ENCODE measurements at places on chromosomes 7 and 10.
A peak's percentile ranks its signal among the peaks of the same experiment; 100 is the strongest.

DNA sequence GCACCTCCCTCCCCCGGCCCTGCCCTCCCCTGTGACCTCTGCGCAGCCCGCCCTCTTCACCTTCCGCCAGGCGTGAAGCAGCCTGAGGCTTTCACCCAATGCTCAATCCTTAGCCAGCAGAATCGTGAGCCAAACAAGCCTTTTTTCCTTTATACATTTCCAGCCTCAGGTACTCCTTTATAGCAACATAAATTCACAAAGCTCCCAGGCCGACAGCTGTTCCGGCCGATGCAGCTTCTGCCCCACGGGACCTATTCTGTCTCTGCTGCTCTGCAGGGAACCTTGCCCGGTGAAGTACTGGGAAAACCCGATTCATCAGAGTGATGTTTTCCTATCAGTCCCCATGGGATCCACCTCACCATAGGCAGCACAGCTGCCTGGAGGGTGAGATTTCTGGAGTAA, 87.4 kb downstream of the CHST15 start:
- no peak for DNase-seq

- no peak for DNase-seq
Measured at GRCh38 chr7:43112941-43113621, 634 bp downstream of the HECW1 start.

- DNase-seq = no peak
Measured at GRCh38 chr10:127013691-127014473, 108.7 kb downstream of the DOCK1 start.

GRCh38 chr10:70331486-70332268, 47.9 kb upstream of the NPFFR1 start:
- no peak for DNase-seq

DNA sequence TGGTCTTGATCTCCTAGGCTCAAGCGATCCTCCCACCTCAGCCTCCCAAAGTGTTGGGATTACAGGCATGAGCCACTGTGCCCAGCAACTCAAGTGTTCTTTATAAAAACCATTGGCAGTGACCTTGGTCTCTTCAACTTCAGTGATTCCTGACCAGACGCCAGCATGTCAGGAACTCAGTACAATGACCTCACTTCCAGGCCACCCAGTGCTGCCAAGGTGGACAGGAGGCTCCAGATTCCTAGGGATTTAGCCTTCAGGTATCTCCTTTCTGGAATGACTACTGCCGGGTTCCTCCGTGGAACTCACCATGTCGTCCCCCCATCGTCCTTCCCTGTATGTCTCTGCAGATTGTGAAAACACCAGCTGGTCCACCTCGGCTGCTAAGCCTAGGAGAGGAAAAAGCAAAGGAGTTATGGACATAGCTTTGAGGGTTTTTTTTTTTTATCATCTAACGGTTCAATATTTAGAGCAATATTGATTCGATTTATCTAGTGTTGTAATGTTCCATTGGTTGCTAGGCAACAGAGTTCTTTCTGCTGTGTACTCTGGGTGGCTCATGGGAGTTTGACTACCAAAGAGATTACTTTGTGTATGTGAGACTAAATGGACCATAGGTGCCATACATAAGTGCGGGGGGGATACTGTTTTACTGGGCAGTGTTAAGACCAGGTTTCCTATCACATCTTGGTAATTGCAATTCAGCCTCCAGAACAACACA, 425.8 kb upstream of the AUTS2 start:
- no peak for DNase-seq

GRCh38 chr7:157397731-157398691, 61.2 kb downstream of the DNAJB6 start:
- DNase-seq = no peak

DNA sequence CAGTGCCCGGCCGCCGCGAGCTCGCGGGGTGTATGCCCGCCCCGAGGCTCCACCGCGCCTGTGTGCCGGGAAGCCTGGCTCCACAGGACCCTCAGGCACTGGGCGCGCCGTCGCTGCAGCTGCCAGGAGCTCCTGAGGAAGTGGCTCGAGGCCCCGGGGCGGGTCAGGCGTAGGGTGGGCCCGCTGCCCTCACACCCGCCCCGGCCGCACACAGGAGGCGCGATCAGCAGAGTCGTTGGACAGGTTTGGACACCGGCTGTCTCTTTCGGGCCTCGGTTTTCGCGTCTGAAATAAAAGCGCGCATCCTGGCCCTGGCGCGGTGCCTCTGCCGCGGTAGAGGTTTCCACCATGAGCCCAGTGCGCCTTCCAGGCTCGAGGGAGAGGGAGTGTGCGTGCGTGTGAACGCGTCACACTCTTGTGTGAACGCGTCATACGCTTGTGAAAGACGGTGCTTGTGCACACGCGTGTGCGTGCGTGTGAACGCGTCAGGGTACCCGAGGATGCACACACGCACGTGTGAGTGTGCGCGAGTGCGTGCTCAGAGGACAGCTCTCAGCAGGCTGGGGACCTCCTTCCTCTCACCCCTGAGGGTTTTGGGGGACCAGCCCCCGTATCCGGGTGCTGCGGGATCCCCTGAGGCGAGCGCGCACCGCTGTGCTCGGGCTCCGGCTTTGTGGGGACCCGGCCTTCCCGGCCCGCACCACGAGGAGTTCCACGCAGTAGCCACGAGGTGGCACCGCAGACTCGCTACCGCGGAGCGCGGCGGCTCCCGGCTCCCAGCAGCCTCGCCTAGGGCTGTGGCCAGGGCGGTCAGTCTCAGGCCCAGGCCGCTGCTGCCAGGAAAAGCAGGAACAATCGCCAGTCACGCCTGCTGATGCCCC, 83.8 kb downstream of the BMS1 start:
- DNase-seq = no peak

GRCh38 chr7:102813191-102814024, 64.6 kb downstream of the FAM185A start:
- DNase-seq = no peak

GRCh38 chr7:31125171-31125570, 73.1 kb downstream of the ADCYAP1R1 start:
- DNase-seq = no peak

- no peak for DNase-seq
Measured at GRCh38 chr7:114540291-114540690, 125.7 kb downstream of the FOXP2 start.

DNA sequence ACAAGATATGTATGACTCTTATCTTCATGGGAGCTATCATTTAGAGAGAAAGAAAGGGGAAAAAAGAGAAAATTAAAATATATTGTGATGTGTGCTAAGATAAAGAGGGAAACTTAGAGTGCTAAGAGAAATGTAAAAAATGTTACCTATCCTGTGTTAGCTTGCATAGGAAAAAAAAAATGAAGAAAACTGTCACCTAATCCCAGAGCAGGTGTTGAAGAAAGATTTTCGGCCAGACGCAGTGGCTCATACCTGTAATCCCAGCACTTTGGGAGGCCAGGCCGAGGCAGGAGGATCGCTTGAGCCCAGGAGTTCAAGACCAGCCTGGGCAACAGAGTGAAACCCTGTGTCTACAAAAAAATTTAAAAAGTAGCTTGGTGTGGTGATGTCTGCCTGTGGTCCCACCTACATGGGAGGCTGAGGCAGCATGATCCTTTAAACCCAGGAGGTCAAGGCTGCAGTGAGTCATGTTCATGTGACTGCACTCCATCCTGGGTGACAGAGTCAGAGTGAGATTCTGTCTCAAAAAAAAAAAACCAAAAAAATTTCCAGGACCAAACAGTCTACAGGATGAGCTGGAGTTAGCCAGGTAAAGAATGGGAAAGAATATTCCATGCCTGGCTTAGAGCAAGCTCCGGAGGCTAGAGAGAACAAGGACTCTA, 2.4 kb upstream of the MKLN1 start:
- no peak for DNase-seq

DNA sequence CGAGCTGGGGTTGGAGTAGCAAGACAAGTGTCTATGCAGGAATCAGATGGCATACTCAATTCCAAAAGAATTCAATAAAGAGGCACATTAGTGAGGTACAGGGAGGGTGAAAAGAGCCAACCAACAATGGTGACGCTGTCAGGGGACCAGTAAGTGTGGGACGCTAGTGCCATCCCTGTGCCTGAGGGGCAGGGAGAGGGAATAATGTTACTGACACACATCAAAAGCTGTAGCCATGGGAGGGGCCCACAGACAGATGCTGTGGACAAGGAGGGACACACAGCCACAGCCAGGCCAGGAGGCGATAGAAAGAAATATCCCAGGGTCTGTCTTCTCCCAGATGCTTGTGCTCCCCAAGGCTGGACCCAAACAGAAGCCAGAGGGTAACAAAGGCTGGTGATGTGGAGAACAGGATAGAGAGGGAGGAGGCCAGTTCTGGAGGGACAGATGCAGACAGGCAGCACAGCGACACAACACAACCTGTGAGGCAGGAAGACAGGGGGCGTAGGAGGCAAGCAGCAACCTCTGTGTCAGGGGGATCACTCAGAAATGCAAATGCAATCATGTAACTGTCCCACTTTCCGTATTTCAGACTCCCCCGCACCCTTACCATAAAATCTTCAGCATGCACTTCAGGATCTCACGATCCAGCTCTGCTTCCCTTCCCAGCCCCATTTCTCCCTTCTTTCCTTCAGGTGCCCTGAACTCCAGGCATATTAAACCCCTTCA, 240.5 kb upstream of the FZD8 start:
- DNase-seq = no peak

GRCh38 chr10:15181576-15182156, 13.2 kb upstream of the NMT2 start:
- no peak for DNase-seq

- no peak for DNase-seq
Measured at GRCh38 chr10:132187430-132188138, 836 bp downstream of the DPYSL4 start.

- peak; percentile 7 for DNase-seq
Measured at GRCh38 chr7:105723572-105723971, 142.3 kb upstream of the EFCAB10 start.

GRCh38 chr10:98208925-98209324, 59.1 kb downstream of the LOXL4 start:
- no peak for DNase-seq

GRCh38 chr7:68840991-68841390, 757.3 kb upstream of the AUTS2 start:
- DNase-seq = no peak

DNA sequence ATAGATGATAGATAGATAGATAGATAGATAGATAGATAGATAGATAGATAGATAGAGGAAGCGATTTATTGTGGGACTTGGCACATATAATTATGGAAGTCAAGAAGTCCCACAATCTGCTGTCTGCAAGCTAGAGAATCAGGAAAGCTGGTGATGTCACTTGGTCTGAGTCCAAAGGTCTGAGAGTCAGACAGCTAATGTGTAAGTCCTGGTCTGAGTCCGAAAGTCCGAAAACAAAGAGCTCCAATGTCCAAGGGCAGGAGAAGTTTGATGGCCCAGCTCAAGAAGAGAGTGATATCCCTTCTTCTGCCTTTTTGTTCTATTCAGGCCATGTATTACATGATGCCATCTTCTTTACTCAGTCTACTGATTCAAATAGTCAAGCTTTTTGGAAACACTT, 53.8 kb upstream of the TCF7L2 start:
- no peak for DNase-seq

- no peak for DNase-seq
Measured at GRCh38 chr7:157467496-157468212, 130.8 kb downstream of the DNAJB6 start.
